IgD-negative memory B cell (primary cell): ENCODE measurements at places on chromosomes 12 and 14. TPM values are rescaled to one million over a fixed set of nuclear protein-coding genes. Genes with fewer than 3 reads are reported as not detected.

The RPS6KL1 gene
- polyA plus RNA-seq: 1.4 TPM

The OVCH1 gene
- not detected for polyA plus RNA-seq

The CALM1 gene
- polyA plus RNA-seq: 1,383 TPM

The PIK3C2G gene
- polyA plus RNA-seq: not detected

The FSCB gene
- polyA plus RNA-seq: not detected

The PLA2G1B gene
- not detected for polyA plus RNA-seq

The ANKRD33 gene
- not detected for polyA plus RNA-seq

The MGP gene
- polyA plus RNA-seq: not detected

The SLC7A8 gene
- 0.25 TPM for polyA plus RNA-seq

The TEAD4 gene
- polyA plus RNA-seq: not detected

The OTX2 gene
- not detected for polyA plus RNA-seq

The HOTAIR gene
- polyA plus RNA-seq: not detected

The PDE6H gene
- not detected for polyA plus RNA-seq

The KITLG gene
- not detected for polyA plus RNA-seq

The ZDHHC22 gene
- not detected for polyA plus RNA-seq

The CRACR2A gene
- polyA plus RNA-seq: 10.1 TPM
